ENCODE measurements at places on chromosomes 2 and 18.

- DNase-seq: no peak
These were observed 160.1 kb downstream of the HAUS1 start for GRCh38 chr18:46264255-46264654.

- no peak for DNase-seq
These were observed 233.4 kb downstream of the WDR7 start for GRCh38 chr18:56884511-56884910.

- no peak for DNase-seq
These were observed 60.7 kb downstream of the ASXL2 start for GRCh38 chr2:25817630-25818029.

GRCh38 chr2:60438131-60438530 is 115.3 kb downstream of the BCL11A start:
- DNase-seq: no peak

- DNase-seq: no peak
These were observed 306.7 kb upstream of the ACVR2A start for GRCh38 chr2:147538088-147538487.
